HFF-Myc (cell line): ENCODE measurements at places on chromosomes 7 and 10.
A peak's percentile ranks its signal among the peaks of the same experiment; 100 is the strongest.

DNA sequence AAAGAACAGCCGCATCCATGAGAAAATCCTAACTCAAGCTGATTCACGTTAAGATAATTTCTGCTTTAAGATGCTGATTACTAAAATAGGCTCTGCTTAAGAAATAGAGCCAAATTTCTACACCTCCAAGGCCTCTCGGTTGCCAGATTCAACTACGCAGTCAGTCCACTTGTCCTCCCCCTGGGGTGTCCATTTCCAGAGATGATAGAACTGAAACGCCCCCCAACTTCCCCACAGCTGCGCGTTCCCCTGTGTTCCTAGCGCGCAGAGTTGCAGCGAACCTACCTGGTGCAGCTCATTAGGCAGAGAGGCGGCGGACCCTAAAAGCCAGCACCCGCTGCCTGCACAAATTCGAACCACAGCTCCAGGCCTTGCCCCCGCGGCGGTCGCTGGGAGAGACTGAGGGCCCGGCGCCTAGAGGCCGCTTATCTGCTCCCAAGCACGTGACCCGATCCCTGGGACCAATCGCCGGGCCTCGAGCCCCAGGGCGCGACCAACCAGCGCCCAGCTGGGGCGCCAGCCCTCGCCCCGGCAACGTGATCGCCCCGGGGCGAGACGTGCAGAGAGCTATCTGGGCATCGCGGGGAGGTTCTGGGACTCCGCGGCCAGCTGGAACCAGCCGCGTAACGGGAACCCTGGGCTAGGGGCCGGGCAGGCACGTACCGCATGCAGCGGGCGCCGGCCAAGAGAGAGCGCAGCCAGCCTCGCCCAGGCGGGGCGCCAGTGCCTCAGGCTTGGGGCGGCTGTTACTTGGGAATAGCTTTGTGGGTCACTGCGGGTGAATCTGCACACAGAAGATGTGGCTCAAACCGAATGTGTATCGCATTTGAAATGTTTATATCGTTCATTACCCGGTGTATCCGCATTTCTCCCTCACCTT, at the start of gene PPP1R3C:
Gene PPP1R3C, minus strand, starts transcription at position 401 of the 880 bp plus-strand sequence. Its CDS starts 102 bp downstream, at position 299.
- peak; percentile 51 for DNase-seq

GRCh38 chr7:1052031-1052818, 7.9 kb downstream of the GPR146 start:
- no peak for DNase-seq

DNA sequence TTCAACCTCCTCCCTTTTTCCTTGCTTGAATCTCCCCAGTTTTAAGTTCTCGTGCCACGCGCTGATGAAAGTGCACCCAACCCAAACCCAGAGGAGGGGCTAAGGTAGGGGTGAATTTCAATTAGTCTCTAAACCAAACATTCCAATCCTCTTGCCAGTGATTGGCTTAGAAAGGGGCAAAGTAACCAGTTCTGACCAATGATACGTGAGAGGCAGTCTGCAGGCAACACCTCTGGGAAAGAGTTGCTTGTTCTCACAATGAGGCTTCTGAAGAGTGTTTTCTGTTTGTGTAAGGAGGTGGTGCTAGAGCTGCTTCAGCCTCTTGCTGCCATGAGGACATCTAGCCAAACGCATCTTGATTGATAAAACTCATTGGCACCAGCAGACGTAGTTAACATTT, 21.8 kb downstream of the SLC35G1 start:
- DNase-seq, result no peak

GRCh38 chr10:3255075-3255474, 82.5 kb upstream of the PITRM1 start:
- no peak for DNase-seq

GRCh38 chr7:85483177-85483576, 296.3 kb upstream of the SEMA3D start:
- peak; percentile 65 for DNase-seq

GRCh38 chr7:140326116-140326928, 72.0 kb downstream of the SLC37A3 start:
- peak; percentile 27 for DNase-seq

GRCh38 chr7:127107601-127108007, 145.1 kb downstream of the GRM8 start:
- peak; percentile 33 for DNase-seq
